ENCODE measurements at places on chromosomes 6 and 20.

- DNase-seq, result peak; percentile 42
Observed at GRCh38 chr20:1225263-1225782, 521 bp upstream of the RAD21L1 start.

DNA sequence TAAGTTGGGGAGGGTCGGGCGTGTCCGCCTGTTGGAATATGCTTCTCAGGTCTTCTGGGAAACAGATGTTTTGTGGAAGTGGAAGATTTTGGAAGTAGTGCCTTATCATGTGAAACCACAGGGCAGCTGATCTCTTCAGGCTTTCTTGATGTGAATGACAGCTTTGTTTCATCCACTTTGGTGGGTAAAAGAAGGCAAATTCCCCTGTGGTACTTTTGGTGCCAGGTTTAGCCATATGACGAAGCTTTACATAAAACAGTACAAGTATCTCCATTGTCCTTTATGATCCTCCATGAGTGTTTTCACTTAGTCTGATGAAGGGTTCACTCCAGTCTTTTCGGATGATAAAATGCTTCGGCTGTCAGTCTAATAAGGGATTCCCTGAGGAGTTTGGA is 4.6 kb downstream of the IRF4 start:
- no peak for DNase-seq

DNA sequence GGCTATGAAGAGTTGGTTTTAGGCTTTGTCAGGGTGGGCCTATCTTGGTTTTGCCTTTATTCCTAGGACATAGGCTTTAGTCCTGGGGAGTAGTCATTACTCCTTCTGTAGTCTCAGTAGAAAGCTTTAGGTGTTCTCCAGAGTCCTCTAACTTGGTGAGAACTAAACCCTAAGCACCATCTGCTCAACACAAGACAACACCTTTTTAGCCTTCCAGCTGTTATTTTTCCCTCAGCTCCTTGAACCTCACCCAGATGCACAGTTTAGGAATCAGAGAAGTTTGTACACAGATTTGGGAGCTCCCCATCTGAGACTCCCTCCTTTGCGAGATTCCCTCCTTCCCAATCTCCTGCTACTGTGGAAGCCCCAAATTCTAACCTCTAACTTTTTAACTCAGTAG is 141.3 kb downstream of the QRSL1 start:
- DNase-seq, result no peak

GRCh38 chr6:28081486-28081751 is 1.1 kb downstream of the ZNF165 start:
- DNase-seq, result no peak

GRCh38 chr6:158262082-158262481 is 50.2 kb upstream of the TULP4 start:
- DNase-seq, result no peak

GRCh38 chr6:14466278-14466677 is 348.7 kb downstream of the CD83 start:
- no peak for DNase-seq

GRCh38 chr6:156852858-156853216 is 75.7 kb downstream of the ARID1B start:
- DNase-seq, result no peak

DNA sequence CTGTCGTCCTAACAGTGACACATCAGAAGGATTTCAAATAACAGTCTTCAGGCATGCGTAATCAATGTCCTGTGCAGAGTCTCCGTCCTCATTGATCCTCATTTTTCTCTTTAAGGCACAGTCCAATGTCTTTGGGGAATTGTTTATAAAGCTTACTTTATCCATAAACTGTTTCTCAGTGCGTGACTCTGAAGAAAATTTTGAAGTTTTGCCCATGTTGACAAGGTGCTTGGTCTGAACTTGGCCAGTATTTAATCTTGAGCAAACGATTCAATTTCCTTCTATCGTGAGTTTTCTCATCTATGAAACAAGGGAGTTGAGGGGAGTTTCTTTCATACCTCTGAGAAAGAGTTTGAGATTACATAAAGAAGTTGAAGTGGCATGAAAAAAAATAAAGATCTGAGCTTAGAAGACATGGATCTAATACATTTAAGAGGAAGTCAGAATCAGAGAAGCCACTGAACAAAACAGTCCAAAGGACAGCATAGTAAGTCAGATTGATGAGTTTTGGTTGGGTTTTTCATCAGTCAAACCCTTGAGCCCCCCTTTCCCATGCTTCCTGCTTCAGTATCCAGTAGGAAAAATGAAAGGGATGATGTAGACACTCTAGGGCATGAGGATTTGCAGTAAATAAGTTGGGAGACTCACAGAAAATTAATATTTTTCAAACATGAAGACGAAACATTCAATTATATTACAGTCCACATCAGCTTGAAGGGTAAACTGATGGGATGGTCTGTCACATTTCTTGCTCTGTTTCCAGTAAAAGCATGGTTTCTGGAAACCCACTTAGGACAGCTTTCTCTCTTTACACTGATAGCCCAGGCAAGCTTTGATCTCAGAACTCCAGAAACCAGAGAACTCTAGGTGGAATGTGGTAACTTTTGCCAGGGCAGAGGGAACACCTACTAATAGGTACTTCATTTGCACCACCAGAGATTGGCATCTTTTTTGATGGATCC is 8.1 kb downstream of the EDN1 start:
- DNase-seq, result no peak

GRCh38 chr20:44204156-44204831 is 6.3 kb downstream of the OSER1 start:
- no peak for DNase-seq

DNA sequence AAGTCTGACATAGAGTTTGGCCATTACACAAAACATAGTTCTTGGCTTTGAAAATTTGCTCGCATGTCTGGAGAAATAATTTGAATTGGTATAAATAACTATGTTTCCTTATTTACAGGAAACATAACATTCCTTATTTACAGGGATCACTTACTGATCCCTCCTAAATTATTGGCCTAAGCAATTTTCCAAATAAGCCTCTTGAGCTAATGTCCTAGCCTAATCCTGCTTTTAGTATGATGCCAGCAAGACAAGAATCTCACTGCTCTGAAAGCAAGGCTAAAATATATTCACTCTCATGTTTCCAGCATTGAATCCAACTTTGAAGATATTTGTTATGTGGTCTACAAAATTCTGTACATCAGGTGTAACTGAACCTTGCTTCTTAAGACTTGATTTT is 4.1 kb upstream of the TBC1D32 start:
- no peak for DNase-seq

- no peak for DNase-seq
Observed at GRCh38 chr20:41587523-41587922, 30.7 kb downstream of the CHD6 start.

GRCh38 chr6:12049165-12049564 is 37.1 kb downstream of the HIVEP1 start:
- no peak for DNase-seq

GRCh38 chr6:146912730-146913685 is 291.2 kb upstream of the STXBP5 start:
- DNase-seq, result no peak

DNA sequence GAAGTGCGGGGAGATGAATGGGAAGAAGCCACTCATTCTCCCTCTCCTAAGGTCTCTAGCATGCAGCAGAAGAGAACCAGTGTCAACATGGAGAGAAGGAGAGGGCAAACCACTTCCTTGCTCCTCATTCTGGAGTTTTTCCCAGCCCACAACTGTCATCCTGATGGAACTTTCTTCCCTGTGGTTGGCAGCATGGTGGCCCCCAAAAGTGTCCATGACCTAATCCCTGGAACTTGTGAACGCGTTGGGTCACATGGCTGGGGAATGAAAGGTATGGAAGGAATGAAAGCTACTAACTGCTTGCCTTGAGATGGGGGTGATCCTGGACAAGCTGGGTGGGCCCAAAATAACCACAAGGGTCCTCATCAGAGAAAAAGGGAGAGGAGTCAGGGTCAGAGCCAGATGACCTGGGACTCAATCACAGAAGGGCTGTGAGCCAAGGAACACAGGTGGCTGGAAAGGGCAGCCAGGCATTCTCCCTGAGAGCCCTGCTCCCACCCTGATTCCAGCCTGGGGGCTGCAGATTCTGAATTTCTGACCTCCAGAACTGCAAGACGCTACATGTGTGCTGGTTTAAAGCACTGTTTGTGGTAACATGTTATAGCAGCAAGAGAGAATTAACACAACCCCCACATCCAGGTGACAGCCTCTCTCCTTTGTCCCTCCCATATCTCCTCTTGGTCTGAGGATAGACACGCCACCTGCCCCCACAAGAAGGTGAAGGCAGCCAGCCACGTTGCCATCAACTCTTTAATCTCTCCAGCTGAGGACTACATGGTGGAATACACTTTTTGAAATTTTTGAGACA is 63.2 kb downstream of the PYGB start:
- DNase-seq, result no peak

GRCh38 chr6:156980948-156981347 is 203.8 kb downstream of the ARID1B start:
- DNase-seq, result no peak

DNA sequence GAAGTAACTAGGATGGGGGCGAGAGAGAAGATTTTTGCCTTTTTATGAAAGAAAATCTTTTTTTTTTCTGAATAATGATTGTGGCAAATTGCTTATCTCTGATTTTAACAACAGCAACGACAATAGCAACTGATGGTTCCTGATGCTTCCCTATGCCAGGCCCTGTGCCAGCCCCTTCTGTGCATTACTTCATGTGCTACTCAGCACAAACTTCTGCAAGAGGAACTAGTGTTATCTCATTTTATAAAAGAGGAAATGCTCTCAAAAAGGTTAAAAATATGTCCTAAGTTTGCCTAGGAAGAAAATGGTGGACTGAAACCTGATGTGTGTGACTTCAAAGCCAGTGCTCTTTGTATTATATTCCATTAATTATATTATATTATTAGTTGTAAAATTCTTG is 74.0 kb upstream of the RALGAPA2 start:
- DNase-seq, result no peak

DNA sequence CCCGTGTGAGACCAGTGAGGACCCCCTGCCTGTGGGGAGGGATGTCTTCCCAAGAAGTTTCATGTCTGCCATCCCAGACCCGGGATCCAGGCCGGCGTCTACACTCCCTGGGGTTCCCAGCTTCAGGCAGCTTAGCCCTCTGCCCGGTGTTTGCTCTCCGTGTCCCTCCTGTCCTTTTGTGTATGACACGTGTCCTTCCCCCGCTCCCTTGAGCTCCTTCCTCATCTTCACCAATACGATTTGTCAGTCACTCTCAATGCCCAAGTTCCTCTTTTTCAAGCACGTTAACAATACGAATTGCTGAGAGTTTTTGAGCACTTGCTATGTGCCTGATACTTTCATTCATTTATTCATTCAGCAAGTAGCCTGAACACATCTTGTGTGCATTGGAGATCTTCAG is 115.6 kb upstream of the PTPN1 start:
- no peak for DNase-seq

DNA sequence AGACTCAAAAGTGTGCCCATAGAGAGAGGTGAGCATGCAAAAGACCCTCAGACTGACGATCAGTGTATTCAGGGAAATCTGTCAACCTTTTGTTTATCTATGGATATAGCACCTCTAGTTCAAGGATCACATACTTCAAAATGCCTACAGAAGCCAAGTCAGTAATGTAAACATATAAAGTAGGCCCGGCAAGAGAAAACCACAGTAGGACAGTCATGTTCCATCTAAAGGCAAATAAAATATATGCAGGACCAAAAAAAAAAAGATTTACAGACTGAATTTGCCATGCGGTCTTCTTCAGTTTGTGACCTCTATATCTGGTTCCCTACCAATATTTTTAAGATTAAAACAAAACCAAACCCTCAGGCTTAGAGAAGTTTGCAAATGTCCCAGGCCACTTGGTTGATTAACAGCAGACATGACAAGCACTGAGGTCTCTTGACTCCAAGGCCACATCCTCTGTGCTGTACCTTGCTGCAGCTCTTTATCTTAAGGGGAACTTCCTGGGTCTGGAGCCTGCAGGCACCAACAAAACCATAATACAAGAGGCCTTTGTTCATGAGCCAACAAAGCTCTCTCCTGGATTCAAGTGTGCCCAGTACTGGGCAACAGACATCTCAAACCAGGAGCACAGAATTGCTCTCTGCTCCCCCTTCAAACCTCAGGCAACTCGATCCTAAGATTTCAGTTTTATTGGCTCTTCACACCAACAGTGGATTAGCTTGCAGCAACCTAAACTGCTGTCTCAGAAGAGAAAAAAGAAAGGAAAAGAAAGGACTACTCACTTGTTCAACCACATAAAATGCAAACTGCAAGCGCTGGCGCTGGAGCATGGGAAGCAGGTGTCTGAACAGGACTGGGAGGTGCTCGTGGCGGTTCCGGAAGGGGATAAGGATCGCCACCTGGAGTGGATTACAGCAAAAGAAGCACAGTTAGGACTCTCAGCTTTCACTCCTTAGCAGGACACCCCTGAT is 71.7 kb downstream of the B4GALT5 start:
- DNase-seq, result peak; percentile 92

- DNase-seq, result no peak
Observed at GRCh38 chr20:48708630-48709029, 119.2 kb downstream of the PREX1 start.

DNA sequence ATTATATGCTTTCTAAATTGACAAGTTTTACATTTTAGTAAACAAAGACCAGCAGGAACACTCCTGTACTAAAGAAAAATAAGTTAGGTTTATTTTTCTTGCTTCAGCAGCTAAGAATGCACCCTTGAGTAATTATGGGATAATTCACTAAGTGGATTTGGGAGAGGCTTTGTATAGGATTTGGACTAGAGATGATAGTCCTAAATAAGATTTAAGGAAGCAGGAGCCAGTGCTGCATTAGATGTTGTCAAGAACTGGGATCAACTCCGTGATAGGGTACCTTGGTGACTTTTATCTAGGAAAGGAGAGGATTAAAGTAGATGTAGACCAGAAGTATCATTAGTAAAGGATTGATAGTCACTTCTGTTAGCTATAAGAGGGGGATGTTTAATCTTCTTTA is 4.1 kb upstream of the C6orf141 start:
- no peak for DNase-seq

GRCh38 chr6:87289571-87289970 is 32.8 kb upstream of the SMIM8 start:
- DNase-seq, result no peak

- DNase-seq, result no peak
Observed at GRCh38 chr20:26167499-26167898, 470.8 kb upstream of the ZNF337 start.

GRCh38 chr6:45082091-45082490 is 246.0 kb upstream of the RUNX2 start:
- no peak for DNase-seq

DNA sequence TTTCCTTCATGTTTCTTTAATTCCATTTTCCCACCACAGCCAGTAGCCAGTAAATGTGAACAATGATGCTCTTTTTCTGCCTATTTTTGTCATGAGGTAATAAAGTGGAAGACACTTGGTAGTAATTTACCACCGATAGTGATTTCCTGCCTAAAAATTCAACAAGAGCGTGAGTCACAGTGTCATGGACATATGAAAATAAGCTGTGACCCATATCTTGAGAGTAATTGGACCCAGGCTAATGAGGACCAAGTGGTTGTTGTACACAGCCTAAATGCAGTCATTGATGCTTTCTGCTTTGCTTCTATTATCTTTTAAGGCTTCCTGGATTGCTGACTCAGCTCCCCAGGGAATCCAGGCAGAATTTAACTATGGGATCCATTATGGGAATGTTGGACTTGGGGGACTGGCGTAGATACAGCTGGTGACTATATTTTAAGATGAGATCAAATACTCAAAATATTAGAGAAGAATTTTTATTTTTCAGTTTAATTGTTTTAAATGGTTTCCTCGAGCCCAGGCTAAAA is 265.9 kb upstream of the FERMT1 start:
- DNase-seq, result no peak

GRCh38 chr6:131867744-131868143 is 59.9 kb downstream of the ENPP1 start:
- no peak for DNase-seq
